ENCODE measurements at places on chromosomes 5 and 9.

DNA sequence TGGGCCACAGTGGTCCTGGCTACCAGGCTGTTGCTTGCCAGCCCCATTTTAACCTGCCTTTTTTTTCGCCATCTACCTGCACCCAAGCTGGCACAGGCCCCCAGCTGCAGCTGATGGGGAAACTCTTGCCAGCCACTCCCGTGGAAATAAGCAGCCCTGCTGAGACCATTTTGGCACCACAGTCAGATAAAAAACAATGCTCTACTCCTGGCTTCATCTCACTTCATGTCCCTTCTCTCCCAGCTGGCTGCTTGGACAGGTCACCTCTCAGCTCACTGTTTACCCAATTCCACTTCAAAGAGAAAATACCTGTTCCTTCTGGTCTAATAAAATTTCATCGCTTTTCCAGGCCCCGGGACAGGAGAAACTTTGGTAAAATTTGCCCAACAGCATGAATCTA is 322.6 kb upstream of the SLC30A5 start:
- no peak for DNase-seq

GRCh38 chr9:36120705-36121104 is 15.8 kb upstream of the GLIPR2 start:
- DNase-seq = no peak

DNA sequence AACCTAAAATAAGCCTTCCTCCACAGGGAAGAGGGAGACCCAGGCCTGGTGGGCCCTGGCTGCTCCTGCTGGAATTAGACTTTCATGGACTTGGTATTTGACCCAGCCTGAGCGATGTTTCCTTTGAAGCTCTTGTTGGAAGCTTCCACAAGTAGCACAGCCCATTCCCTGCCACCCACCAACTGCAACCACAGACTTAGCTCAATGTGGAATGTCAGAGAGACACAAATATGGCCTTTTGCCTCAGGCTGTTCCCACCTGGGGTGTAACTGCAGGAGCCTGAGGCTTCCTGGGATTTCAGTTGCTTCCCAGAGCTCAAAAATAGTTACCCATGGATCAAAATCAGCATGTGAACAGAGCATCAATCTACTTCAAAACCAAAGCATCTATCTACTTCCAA is 70.3 kb upstream of the LHFPL2 start:
- DNase-seq = no peak

DNA sequence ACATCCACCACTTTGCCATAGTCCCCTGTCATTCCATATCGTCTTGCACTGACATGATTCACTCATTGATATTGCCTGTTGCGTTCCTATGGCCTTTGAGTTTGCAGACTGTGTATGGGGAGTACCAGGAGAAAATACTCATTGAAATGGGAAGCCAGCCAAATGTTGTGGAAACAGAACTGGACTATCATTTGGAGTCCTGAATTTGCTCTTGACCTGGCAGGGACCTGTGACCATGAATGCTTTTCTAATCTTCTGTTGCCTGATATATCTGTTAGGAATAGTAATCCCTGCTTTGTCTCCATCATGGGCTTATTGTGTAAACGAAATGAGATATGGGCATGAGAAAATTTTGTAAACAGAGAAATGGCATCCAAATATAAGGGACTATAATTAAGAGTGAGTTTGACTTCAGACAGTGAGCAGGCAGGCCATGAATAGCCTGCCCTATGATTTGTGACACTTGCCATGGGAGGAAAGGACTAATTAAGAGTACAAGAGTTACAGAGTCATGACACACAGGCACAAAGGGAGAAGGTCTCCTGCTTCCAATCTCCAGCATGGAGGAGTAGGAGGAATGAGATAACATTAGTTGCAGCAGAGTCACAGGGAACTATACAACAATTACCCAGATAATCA is 572.9 kb upstream of the SGCD start:
- no peak for DNase-seq

DNA sequence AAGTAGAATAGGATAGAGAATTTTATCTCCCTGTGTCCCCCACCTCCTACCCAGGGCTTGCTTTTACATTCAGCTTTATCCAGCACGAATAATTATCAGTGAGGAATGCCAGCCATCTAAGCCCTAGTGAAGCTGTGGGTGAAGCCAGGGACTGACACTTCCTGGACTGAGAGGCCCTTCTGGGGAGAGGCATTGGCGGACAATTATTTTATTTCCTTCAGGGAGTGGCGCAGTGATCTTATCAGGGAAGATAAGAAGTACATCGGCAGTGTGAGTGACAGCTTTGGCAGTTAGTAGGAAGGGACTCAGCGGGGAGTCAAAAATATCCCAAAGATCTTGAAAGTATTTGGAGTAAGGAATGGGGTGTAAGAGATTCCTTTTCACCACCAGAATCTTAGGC is 34.9 kb upstream of the RPS23 start:
- DNase-seq = no peak

DNA sequence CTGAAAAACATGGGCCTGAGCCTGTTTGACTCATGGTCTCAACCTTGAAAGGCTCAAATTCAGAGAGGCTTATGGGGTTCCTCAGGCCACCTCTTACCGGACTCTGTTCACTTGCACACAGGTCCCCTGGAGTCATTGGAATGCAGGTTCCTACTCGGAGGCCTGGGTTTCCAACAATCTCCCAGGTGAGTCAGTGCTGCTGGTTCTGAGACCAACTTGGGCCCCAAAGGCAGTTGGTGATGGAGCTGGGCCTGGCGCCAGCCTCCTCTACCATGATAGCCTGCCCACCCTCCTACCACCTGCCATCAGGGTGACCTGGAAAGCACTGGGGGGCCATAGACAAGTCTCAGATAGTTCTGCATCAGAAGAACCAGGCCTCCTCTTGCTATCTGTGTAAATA is 188.4 kb downstream of the RGS3 start:
- DNase-seq = no peak

DNA sequence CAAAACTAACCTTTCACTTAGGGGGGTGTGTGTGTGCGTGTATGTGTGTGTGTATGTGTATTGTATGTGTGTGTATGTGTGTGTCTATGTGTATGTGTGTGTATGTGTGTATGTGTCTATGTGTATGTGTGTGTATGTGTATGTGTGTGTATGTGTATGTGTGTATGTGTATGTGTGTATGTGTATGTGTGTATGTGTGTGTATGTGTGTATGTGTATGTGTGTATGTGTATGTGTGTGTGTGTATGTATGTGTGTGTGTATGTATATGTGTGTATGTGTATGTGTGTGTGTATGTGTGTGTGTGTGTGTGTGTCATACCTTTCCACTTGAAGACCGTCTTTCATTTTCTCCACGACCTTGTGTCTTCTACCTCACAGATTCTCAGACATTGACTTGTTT is 20.8 kb upstream of the FLT4 start:
- DNase-seq = no peak

GRCh38 chr5:92800365-92800764 is 780.7 kb downstream of the NR2F1-AS1 start:
- DNase-seq = peak; percentile 14

DNA sequence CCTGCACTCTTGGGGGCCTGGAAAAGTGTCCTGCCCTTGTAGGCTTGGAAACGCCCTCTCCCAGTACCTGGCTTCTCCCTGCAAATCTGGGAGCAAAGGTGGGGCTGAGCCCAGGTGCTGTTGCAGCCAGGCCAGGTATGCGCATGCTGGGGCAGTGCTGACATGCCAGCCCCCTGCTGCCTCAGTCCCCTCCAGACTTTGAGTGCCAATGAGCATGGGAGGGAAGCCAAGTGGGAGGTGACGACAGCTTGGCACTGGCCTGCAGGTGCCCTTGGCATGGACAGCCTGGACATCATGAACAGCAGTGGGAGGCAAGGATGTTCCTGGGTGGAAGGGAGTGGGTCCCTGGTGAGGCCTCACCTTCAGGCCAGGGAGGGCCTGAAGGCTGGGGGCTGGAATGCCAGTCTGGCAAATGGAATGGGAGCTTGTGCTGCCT is 1494.4 kb upstream of the NUDT12 start:
- DNase-seq = no peak

GRCh38 chr5:125554355-125554754 is 807.9 kb upstream of the ZNF608 start:
- no peak for DNase-seq

DNA sequence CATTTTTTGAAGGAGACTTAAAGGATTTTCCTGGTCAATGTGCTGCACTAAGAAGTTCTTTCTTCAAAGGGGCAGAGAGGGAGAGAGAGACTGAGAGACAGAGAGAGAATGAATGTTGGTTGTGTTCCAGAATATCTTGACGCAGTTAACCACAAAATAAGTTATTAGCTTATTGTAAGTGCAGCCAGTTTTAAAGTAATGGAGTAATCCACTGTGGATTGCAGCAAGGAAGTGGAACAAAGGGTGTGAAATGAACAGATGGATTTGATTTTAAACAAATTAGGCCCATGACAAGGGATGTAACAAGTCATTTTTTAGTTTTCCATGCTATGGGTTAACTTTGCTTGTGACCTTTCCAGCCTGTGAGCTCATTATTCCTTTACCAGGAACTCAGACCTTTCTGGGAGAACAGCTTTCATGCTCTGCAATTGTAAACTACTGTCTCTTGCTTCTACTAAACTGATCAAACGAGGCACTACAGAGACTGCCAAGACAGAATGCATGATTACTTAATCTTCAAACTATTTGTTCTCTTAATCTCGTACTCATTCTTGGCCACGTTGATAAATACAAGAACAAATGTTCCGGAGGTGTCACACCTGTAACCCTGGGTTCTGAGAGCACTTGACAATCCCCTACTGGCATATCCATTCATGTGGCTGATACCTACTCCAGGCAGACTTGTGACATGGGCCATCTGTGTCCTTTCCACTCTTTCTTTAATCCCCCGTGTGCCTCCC is 131.1 kb downstream of the TLE1 start:
- DNase-seq = no peak

- DNase-seq = no peak
These were observed 7.7 kb upstream of the DMRT2 start for GRCh38 chr9:1042466-1042865.

GRCh38 chr5:135240283-135240633 is 158.8 kb downstream of the MACROH2A1 start:
- DNase-seq = no peak

DNA sequence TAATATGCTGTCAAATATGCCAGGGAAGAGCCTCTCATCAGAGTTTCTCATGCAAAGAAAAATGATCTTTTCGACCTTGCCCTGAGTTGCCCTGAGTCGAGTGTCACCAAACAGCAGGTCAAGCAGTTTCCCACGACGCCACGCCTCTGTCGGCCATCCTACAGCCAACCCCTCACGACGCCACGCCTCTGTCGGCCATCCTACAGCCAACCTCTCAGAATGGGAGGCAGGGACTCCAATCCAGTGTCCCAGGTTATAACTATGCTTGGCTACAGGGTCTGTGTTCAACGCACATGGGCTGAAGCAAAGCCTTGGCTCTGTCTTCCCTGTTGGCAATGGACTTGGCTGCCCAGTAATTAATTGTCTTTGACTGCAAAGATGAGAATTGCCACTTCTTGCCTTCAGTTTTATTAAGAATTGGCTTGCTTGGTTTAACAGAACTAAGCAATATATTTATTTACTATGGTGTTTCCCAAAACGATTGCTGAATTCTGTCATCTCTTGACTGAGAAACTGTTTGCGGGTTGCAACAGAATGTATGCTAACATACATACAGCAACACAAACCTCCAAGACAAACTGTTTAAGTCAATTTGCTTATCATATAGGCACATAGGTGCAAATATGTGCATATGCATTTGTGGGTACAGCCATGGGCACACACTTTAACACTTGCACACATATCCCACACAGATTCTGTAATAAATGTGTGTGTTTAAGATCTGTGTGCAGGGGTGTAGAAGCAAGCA is 352.9 kb downstream of the GLIS3 start:
- DNase-seq = peak; percentile 73

DNA sequence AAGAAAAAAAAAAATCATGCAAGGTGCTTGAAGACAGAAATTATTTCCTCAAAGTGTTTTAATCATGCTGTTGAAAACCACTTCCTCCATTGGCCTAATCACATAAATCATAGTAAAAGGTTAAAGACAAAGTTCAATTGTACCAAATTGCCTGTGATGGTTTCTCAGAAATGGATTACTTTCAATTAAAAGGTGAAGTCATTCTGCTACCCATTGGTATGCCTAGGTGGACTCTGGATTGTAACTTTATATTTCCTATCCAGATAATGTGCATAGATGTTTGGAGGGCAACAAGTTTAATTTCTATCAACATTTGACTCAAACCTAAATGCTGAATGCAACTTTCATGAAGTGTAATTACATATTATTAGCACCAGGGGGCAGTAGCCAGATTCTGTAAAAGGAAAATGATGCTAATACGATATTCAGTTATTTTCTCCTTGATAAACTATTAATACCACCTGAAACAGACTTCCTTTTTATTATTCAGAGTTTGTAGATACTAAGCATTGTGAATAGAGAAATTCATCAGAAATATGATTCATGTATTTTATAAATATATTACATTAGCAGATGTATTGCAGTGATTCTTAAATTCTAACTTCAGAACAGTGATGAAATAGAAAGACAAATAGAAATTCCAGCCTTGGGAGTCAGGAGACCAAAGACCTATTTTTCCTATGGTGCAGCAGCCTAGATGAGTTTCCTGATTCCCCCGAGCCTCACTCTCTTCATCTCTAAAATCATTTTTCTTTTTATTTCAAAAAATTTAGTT is 148.2 kb downstream of the CAAP1 start:
- DNase-seq = peak; percentile 59
